ENCODE measurements at places on chromosomes 2 and 18. TPM values are rescaled to one million over a fixed set of nuclear protein-coding genes. Genes with fewer than 3 reads are reported as not detected.

- H3K27ac ChIP-seq: peak overlapping the region; percentile 89
- peaks cover 49% of the 10 kb centered on the region for H3K4me1 ChIP-seq
- H3K27me3 ChIP-seq: no peaks in the 10 kb centered on the region
- no peaks in the 10 kb centered on the region for H3K36me3 ChIP-seq
- H3K4me3 ChIP-seq: no peak overlapping the region
These were observed 77.7 kb downstream of the THADA start for GRCh38 chr2:43518181-43518580.

- peaks cover 17% of the 10 kb centered on the region for H3K36me3 ChIP-seq
- peak overlapping the region; percentile 99 for H3K27ac ChIP-seq
- peaks cover 5% of the 10 kb centered on the region for H3K27me3 ChIP-seq
- H3K4me1 ChIP-seq: peaks cover 72% of the 10 kb centered on the region
These were observed 24.9 kb downstream of the CIDEA start for GRCh38 chr18:12278741-12279682.

GRCh38 chr2:58644451-58644850 is 403.3 kb upstream of the FANCL start:
- H3K4me1 ChIP-seq: no peaks in the 10 kb centered on the region
- no peak for DNase-seq

DNA sequence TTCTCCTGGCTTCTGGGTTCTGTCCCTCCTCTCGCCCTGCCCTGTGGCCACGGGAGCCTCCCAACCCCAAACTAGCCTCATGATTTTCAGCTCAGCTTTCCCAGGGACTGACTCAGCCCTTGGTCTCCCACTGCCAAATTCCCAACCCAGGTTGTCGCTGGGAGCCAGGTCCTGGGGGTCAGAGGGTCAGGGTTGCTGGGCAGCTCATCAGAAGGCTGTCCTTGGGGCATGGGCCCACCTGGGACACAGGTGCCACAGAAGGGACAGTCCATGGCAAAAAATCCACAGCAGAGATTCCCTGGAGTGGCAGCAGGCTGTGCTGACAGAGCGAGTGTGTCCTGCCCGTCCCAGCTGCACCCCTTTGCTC is 180.4 kb downstream of the TWIST2 start:
- H3K36me3 ChIP-seq: no peaks in the 10 kb centered on the region
- H3K27me3 ChIP-seq: peaks cover 18% of the 10 kb centered on the region
- H3K27ac ChIP-seq: no peak overlapping the region
- DNase-seq: no peak
- H3K4me3 ChIP-seq: no peak overlapping the region
- peaks cover 27% of the 10 kb centered on the region for H3K4me1 ChIP-seq

DNA sequence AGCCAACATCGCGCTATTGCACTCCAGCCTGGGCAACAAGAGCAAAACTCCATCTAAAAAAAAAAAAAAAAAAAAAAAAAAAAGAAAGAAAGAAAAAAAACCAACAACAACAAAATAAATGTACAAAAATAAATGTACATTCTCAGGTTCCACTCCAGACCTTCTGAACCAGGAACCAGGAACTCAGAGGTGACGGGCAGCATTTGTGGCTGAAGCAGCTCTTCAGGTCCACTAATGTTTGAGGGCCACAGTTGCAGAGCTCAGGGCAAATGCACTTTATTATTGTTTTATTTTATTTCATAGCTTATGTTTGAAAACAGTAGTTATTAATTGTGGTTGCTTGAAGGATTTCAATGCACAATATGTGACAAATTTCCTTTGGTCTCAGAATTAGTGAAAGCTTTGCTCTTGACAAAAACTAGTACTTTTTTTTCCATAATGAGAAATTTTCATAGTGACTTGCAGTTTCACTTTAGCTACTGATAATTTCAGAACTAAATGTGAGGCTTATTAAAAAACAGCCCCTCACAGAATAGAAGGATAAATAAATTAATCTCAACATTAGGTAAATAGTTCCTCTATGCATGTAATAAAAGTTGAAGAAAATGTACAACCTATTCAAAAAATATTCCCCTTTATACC is 378.4 kb upstream of the SPHKAP start:
- DNase-seq: no peak
- no peak overlapping the region for H3K27ac ChIP-seq
- peaks cover 13% of the 10 kb centered on the region for H3K4me1 ChIP-seq
- H3K27me3 ChIP-seq: no peaks in the 10 kb centered on the region
- no peaks in the 10 kb centered on the region for H3K36me3 ChIP-seq

- H3K4me1 ChIP-seq: no peaks in the 10 kb centered on the region
- DNase-seq: no peak
These were observed 112.5 kb upstream of the CXCR4 start for GRCh38 chr2:136230464-136230863.

DNA sequence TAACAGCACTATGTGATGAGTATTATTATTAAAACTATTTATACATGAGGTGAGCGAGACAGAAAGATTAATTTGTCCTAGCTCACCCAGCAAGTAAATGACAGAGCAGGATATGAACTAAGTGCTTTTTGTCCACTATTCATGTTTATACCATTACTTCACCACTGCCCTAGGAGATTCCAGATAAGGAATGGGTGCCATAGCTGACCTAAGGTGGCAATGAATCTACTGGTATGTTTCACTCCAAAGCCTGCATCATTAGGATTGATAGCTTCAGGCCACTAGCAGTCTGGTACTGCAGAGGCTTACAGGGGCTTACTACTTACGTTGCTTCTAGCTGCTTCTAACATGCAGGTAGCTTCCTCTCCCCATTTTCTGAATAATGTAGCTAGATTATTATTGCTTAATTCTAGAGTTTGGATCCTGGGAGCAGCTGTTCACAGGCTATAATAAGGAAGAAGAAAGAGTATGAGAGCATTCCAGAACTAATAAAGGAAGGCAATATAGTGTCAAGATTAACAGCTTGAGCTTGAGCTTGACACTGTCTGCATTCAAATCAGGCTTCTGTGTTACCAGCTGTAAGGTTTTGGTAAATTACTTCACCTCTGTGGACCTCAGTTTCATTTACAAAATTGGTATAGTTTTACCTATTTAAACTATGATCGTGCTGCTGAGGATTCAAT is 153.7 kb downstream of the GALNT3 start:
- no peaks in the 10 kb centered on the region for H3K36me3 ChIP-seq
- H3K4me1 ChIP-seq: no peaks in the 10 kb centered on the region
- no peak for DNase-seq
- H3K27me3 ChIP-seq: no peaks in the 10 kb centered on the region

DNA sequence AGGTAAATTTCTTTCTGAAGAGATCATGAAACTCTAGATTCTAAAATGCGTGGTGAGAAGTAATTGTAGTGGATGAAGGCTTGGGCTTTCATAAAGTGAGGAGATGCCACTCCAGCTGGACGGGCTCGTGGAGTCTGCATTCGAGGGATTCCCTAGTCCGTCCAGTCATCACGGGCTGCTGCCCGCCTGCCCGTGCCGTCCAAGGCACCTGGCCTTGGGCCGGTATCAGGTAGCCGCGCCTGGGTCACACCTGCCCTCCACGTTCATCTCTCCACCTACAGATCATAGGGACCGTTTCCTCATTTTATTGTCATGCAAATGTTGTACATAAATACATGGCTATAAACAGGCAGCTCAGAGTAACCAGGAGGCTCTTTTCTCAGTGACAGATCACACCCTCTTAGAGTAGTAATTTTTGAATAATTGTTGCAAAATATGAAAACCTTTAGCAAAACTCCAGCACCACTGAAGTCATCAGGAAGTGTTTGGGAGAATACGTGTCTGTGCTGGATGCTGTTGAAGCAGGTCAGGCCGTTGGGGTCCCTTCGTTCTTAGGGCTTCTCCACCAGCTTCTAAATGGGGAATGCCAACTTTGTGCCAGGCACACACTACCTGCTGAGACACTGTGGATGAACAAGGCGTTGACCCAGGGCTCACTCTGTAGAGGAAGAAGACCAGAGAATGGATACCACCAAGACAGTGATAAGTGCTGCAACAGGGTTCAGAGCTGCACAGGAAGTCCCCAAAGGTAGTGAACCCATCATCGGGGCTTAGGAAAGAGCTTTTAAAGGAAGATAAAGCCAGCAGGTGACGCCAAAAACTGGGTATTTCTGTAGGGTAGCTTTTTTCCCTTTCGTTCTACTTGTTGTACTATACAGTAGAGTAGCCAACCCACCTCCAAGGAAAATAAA is 112.5 kb downstream of the FAM210A start:
- H3K36me3 ChIP-seq: no peaks in the 10 kb centered on the region
- DNase-seq: no peak
- peaks cover 17% of the 10 kb centered on the region for H3K4me1 ChIP-seq
- no peak overlapping the region for H3K4me3 ChIP-seq
- H3K27me3 ChIP-seq: peaks cover 25% of the 10 kb centered on the region

DNA sequence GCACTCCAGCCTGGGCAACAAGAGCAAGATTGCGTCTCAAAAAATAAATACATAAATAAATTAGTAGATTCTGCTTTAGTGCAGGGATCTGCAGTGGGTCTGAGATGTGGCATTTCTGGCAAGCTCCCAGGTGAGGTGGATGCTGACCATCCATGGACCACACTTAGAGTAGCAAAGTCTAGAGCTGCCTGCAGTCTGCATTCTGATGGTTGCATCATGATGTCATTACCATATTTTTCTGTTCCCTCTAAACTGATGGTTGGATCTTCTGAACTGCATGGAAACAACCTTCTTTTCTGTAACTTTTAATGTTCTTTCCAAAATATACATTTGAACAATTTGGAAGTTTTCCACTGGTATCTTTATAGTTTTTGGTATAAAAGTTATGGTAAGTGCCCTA is 42.9 kb downstream of the MYL12B start:
- peaks cover 22% of the 10 kb centered on the region for H3K4me1 ChIP-seq
- H3K36me3 ChIP-seq: no peaks in the 10 kb centered on the region
- peak overlapping the region; percentile 17 for H3K27ac ChIP-seq
- no peak for DNase-seq
- H3K27me3 ChIP-seq: peaks cover 1% of the 10 kb centered on the region
- no peak overlapping the region for H3K4me3 ChIP-seq

DNA sequence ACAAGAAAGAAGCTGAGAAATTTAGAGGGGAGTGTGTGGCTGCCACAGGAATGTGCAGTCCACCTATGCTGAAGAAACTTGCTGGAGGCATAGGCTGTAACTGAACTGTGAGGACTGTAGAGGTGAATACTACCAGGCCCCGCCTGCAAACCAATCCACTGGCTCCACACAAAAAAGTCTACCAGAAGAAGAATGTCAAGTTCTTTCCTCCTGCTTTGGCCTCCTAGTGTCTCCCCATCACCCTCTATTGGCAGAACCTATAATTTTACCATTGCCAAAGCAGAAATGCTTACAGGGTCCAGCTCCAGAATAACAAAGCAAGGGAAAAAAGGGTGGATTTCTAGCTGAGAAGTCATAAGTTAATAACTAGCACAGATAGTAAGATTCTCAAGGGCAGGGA is 5.9 kb upstream of the ATP5MC3 start:
- H3K36me3 ChIP-seq: no peaks in the 10 kb centered on the region
- H3K27ac ChIP-seq: no peak overlapping the region
- DNase-seq: peak; percentile 50
- peaks cover 5% of the 10 kb centered on the region for H3K27me3 ChIP-seq
- H3K4me3 ChIP-seq: no peak overlapping the region

- no peaks in the 10 kb centered on the region for H3K36me3 ChIP-seq
- peaks cover 12% of the 10 kb centered on the region for H3K27me3 ChIP-seq
- H3K27ac ChIP-seq: no peak overlapping the region
- DNase-seq: no peak
- H3K4me1 ChIP-seq: peaks cover 5% of the 10 kb centered on the region
These were observed 42.8 kb upstream of the TTC39C start for GRCh38 chr18:23971666-23972230.

GRCh38 chr2:171706152-171706803 is 19.0 kb downstream of the DYNC1I2 start:
- peaks cover 82% of the 10 kb centered on the region for H3K4me1 ChIP-seq
- no peak overlapping the region for H3K4me3 ChIP-seq
- H3K27ac ChIP-seq: no peak overlapping the region
- DNase-seq: peak; percentile 37
- H3K27me3 ChIP-seq: no peaks in the 10 kb centered on the region
- peaks cover 6% of the 10 kb centered on the region for H3K36me3 ChIP-seq

GRCh38 chr2:100948942-100949811 is 52.9 kb upstream of the RPL31 start:
- DNase-seq: no peak
- peaks cover 34% of the 10 kb centered on the region for H3K4me1 ChIP-seq

DNA sequence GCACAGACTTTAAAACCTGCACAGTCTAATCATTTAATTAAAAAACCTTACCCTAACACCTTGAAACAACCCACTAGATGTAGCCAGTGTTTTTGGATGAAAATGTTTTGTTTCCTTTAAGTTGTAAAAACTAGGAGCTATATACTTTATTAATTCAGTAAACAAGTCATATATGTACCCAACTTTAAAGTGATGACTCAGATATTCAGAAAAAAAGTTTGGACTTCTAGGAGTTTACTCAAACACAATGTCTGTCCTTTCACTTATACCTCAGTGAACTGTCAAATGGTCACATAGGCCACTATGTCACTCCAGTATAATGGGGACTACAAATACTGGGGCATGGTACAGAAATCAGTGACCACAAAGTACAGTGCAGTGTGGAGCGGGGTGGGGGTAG is 360.3 kb downstream of the LRRTM1 start:
- no peak for DNase-seq
- no peak overlapping the region for H3K4me3 ChIP-seq
- H3K27ac ChIP-seq: no peak overlapping the region
- H3K36me3 ChIP-seq: no peaks in the 10 kb centered on the region

GRCh38 chr18:31218671-31219383 is 56.2 kb upstream of the DSC1 start:
- no peaks in the 10 kb centered on the region for H3K27me3 ChIP-seq
- no peak overlapping the region for H3K27ac ChIP-seq
- no peak overlapping the region for H3K4me3 ChIP-seq
- no peaks in the 10 kb centered on the region for H3K4me1 ChIP-seq

DNA sequence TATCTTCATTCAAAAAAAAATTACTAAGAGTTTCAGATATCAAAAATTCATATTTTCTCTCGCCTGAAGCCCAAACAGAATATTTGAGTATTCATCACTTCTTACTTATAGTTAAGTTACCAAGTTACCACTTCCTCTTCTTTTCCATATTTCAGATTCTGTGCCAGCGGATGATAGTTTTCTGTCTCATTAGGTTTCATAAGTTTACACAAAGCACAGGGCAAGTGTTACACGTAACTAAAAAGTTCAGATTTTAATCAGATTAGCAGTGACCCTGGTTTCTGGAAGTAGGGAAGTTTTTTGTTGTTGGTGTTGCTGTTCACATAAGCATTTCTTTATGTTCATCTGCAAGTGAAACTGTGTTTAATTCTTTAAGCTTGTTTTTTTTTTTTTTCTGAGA is 10.2 kb downstream of the AFTPH start:
- DNase-seq: no peak
- H3K4me1 ChIP-seq: peaks cover 39% of the 10 kb centered on the region
- H3K27ac ChIP-seq: no peak overlapping the region
- H3K27me3 ChIP-seq: no peaks in the 10 kb centered on the region
- H3K36me3 ChIP-seq: peaks cover 5% of the 10 kb centered on the region
- H3K4me3 ChIP-seq: no peak overlapping the region

The LOXHD1 gene
- not detected for total RNA-seq

The FAHD2B gene
- total RNA-seq: 4.5 TPM

The RND3 gene
- 399 TPM for total RNA-seq

The ARMC9 gene
- total RNA-seq: 57.2 TPM

Data from HFFc6 (cell line).